ENCODE measurements at places on chromosomes 7 and 10. TPM values are rescaled to one million over a fixed set of nuclear protein-coding genes. Genes with fewer than 3 reads are reported as not detected.

GRCh38 chr7:44158873-44159631 is 17.9 kb upstream of the MYL7 start:
- no peak for DNase-seq

- DNase-seq = no peak
Measured at GRCh38 chr10:59825932-59826331, 72.7 kb upstream of the MRLN start.

- no peak for DNase-seq
Measured at GRCh38 chr10:6186894-6187256, 15.9 kb upstream of the PFKFB3 start.

Gene TMEM130
- total RNA-seq = 0.48 TPM

DNA sequence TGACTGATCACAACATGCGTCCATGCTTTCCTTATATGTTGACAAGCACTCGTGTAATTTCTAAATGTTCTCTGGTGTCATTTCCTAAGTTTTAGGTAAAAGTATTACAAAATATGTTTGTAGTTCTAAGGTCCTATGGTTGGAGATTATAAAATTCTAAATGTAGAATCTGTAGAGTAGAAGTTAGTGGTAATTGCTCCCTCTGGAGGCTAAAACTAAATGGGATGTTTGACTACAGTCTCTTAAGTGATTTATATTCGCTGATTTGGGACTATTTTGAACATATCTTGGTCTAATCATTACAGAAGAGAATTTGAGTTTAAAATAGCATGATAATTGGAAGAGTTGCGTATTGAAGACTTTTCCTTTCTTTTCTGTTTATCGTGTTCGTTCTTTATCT is 74.1 kb downstream of the ZMYND11 start:
- no peak for DNase-seq

Gene TMEM213
- 4.6 TPM for total RNA-seq

DNA sequence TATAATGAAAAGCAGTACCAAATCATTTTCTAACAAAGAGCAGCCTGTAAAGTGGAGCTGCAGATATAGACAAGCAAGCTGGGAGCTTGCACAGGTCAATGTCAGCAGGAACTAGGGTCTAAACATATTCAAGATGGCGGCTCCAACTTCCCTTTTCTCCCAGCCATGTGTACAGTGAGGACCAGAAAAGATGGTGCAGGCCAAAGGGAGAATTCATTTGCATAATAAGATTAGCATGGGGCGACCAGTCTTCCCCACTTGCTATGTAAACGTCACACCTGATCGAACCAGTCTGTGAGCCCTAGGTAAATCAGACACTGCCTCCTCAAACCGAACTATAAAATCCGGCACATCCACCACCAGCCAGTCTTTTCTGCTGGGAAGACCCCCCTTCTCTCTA is 4.4 kb upstream of the RAPGEF5 start:
- no peak for DNase-seq

Gene MMRN2
- total RNA-seq = 29.1 TPM

Data from umbilical cord (tissue), 2 donors.